ENCODE measurements at places on chromosomes 7 and 10.

DNA sequence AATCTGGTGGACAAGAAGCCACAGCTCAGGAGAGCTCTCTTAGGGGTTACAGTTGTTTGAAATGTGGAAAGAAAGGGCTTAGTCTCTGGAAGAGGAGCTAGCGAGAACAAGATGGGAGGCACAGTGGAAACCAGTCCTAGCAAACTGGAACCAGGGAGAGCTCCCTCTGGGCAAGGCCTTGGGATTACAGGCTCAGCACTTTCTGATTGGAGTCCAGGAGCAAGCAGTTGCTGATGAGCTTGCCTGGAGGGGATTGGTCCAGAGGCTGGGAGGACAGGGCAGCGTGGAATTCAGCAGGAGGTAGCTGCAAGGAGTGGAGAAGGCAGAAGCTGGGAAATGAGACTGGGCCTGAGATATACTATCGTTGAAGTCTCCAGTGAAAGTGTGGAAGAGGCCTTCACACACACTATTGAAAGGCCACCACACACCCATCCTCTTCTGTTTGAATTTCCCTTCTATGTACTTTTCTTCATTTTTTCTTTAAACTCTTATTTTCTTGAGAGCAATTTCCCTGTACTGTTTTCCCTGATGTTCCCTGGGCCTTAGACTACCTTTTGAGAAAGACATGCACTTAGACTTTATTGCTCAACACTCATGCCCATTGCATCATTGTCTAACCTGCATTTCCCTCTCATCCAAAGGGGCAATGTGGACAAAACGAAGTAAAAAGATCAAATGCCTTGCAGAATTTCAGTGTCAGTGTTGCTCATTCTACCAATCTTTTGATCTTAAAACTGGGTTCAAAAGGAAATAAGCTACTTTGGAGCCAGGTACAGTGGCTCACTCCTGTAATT lies 57.8 kb upstream of the LANCL2 start:
- no peak for DNase-seq

GRCh38 chr10:36303896-36304295 lies 661.8 kb upstream of the FZD8 start:
- DNase-seq, result no peak

GRCh38 chr10:77301305-77301730 lies 336.3 kb downstream of the KCNMA1 start:
- no peak for DNase-seq

- DNase-seq, result no peak
These were observed 194.7 kb downstream of the KCND2 start for GRCh38 chr7:120467676-120468075.

GRCh38 chr7:105493196-105493922 lies 28.7 kb downstream of the PUS7 start:
- no peak for DNase-seq

- no peak for DNase-seq
These were observed 165.0 kb downstream of the RGS10 start for GRCh38 chr10:119377451-119377957.

DNA sequence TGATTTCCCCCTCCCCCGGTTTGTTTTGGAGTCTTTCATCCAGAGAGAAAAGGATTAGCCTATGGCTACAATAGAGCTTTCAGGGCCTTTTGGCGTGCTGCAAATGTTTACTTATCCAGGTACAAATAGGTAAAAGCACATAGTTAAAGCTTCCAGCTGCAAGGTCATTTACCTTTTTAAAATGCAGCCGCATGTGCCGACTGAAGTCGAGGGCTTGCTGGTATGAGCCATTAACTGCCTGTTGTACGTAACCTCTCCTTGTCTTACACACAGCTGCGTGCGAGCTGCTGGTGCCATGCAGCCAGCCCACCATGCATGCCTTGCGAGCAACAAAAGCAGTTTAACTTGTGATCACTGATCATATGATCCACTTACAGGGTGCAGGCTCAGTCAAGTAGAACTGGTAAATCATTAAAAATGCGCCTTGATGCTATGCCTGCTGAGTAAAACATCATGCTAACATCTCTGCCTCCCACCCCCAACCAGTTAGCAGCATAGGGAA lies 866.4 kb downstream of the LRMDA start:
- no peak for DNase-seq

GRCh38 chr10:62610649-62611229 lies 193.8 kb upstream of the ADO start:
- DNase-seq, result no peak

- DNase-seq, result peak; percentile 17
These were observed 1.2 kb upstream of the PFKFB3 start for GRCh38 chr10:6201516-6201975.

DNA sequence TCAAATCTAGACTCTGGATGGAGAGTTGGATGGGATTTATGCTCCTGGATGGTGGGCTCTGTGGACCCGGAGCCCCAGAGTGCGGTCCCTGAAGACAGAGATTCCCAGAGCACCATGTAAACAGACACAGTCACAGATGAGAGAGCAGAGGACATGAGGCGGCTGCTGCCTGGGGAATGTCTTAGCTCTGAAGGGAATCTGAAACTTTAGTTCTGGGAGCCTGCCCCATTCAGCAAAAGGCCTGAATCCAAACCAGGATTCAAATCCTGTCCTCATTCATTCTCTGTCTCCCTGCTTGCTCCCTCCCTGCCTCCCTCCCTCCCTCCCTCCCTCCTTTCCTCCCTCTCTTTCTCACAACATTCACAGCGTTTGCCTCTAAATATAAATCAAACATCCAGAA lies 49.5 kb upstream of the CALD1 start:
- DNase-seq, result no peak

- no peak for DNase-seq
These were observed 296.8 kb upstream of the CACNA2D1 start for GRCh38 chr7:82740246-82740848.

DNA sequence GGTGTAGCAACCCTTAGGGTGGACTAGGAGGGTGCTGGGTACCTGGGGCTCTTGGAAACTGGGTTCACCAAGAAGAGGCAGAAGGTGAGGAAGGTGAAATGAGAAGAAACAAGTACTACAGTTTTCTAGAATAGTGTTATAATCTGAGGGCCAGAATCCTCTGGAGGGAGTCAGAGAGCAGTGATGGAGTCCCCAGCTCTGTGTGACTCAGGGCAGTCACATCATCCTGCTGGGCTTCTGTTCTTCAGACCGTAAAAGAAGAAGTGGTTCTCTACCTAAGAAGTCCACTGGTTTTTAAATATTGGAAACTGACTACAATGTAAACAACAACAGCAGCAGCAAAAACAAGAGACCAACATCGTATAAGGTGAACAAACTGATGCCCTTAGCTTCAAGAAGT lies 197.3 kb downstream of the PRPF18 start:
- no peak for DNase-seq

DNA sequence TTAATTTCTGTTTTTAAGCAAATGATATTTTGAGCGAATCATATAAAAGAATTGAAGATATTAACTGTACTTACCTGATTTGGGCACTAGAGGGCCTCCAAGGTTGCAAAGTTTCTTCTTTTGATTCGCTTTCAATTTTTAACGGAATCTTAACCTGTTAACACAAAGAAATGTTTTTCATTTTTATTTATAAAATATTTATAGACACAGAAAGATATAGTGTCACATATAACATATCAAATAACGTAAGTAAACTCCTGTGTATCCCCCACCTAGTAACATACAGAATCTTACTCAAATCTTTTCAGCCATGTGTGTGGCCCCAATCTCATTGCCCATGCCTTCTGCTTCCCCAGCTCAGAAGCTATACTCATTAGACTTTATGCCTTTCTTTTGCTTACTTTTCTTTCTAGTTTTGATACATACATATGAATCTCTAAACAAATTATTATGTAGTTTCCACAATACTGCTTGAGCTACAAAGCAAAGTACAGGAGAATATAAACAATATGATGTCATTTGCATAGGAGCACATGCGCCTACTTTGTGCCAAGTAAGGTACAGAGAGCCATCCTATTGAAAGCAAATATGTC lies 49.5 kb upstream of the ZPBP start:
- no peak for DNase-seq

- no peak for DNase-seq
These were observed 2.8 kb downstream of the TAS2R41 start for GRCh38 chr7:143480501-143480900.

DNA sequence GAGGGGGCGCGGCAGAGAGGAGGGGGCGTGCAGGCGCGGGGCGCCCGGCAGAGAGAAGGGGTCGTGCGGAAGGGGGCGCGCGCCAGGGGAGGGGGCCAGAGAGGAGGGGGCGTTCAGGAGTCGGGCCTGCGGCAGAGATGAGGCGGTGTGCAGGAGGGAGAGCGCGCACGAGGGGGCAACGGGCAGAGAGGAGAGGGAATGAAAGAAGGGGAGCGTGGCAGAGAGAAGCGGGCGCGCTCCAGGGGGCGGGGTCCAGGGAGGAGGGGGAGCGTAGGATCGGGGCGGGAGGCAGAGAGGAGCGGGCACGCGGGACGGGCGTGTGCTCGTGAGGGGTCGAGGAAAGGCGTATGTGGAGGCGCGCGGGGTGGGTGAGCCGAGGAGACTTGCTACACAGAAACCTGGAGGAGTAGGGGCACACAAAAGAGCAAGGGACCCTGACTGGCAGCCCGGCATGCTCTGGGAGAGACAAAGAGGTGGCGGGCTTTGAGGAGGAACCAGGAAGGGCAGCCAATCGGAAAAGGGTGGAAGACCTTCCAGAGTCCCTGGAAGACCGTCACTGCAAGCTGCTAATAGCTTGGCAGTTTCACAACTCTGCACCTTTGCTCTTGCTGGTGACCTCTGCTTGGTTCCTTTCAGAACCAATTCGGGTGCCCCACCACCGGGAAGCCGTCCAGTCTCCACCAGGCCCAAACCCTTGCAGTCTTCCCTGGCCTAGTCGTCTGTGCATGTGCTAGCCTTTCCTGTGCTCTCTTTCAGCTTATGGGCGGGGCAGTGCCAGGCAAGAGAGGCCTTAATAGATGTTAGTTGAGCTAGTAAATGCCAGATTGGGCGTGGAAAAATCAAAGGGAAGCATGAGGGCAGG lies 639 bp downstream of the DYDC2 start:
- DNase-seq, result no peak

DNA sequence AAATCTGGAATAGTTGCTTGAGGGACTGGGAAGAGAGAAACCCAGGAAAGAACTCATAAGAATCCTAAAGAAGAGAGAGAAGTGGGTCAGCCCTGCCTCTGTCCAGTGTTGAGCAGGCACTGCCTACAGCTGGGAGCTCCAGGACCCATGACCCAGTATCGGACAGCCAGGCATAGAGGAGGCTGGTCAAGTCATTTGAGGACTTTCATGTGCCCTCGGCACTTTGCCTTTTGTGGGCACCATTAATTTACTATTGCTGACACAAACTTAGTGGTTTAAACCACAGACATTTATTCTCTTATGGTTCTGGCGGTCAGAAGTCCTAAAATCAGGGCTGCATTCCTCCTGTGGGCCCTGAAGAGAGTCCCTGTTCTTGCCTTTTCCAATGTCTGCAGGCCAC lies 60.3 kb downstream of the CPXM2 start:
- DNase-seq, result no peak

GRCh38 chr7:132882714-132883428 lies 199.0 kb downstream of the CHCHD3 start:
- no peak for DNase-seq

GRCh38 chr7:99876933-99877332 lies at the start of gene OR2AE1:
TSS of gene OR2AE1 (minus strand) at chr7:99877033. CDS start at chr7:99877033, 0 bp downstream.
- no peak for DNase-seq

All from GOT3 (cell line).